Adrenal gland (tissue), 19 donors: ENCODE measurements at places on chromosomes 6 and 20.
A peak's percentile ranks its signal among the peaks of the same experiment; 100 is the strongest.

DNA sequence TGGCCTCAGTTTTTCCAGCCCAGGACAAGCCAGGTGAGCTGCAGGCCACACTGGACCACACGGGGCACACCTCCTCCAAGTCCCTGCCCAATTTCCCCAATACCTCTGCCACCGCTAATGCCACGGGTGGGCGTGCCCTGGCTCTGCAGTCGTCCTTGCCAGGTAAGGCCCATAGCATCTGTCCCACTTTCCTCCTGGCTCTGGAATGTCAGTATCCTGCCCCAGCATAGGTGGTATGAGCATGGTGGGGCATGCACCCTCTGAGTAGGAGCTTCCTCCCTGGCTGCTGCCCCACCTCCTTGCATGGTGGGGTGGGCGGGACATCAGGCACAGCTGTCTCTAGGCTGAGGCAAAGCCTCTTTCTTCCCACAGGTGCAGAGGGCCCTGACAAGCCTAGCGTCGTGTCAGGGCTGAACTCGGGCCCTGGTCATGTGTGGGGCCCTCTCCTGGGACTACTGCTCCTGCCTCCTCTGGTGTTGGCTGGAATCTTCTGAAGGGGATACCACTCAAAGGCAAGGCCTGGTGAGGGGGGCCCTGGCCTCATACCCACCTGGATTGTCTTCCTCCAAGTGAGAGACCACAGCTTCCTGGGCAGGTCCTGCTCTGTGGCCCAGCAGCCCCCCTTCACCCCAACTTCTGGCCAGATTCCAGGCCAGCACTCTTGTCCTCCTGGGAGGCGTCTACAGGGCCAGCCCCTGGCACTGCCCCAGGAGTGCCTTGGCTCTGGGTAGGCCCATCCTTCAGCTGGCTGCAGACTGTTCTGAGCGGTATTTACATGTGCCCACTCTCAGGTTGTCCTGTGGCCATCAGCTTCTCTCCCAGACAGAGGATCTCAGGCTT, 9.1 kb downstream of the PI16 start:
- peak; percentile 45 for DNase-seq

GRCh38 chr20:63440366-63440955, 32.0 kb downstream of the KCNQ2 start:
- no peak for DNase-seq

- peak; percentile 54 for DNase-seq
These were observed 4.5 kb downstream of the TP53INP2 start for GRCh38 chr20:34708621-34709043.

GRCh38 chr6:152748843-152749242, 1.8 kb upstream of the VIP start:
- DNase-seq = no peak

- no peak for DNase-seq
These were observed 79.9 kb downstream of the SEL1L2 start for GRCh38 chr20:13910492-13910891.

- no peak for DNase-seq
These were observed 12.1 kb downstream of the CEP85L start for GRCh38 chr6:118639054-118639964.

DNA sequence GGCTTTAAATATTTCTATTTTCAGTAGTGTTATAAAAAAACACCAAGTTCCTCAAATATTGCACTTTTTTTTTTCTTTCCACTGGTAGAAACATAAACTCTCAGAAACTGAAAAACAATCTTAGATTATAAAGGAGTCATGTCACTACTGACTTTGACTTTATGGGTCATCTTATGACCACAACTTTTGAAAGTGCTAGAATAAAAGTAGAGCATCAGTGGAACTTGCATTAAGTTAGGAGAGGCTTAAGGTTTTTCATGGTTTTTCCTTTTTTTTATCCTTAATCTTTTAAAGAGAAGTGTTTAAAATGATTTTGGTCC, 56.6 kb upstream of the SUPT3H start:
- no peak for DNase-seq

GRCh38 chr6:15623276-15624116, 39.3 kb downstream of the DTNBP1 start:
- DNase-seq = no peak

DNA sequence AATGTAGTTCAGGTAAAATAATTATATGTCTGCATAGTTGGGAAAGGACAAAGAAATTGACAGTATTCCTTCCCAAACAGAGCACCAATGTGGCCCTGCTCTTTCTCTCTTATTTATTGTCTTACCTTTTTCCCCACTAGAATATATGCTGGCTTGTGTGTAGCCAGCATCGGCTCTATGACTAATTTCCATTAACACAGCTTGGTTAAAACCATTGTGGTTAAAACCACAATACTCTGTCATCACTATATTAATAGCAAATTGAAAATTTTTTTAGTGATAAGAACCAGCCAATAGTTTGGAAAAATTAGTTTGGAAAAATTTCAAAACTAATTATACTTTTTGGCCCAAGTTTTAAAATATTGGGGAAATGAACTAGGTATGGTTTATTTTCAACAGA, 535.1 kb downstream of the UTRN start:
- DNase-seq = no peak

GRCh38 chr20:36084897-36085613, 69.5 kb upstream of the EPB41L1 start:
- DNase-seq = no peak
